ENCODE measurements at places on chromosomes 3 and 15. TPM values are rescaled to one million over a fixed set of nuclear protein-coding genes. Genes with fewer than 3 reads are reported as not detected.

DNA sequence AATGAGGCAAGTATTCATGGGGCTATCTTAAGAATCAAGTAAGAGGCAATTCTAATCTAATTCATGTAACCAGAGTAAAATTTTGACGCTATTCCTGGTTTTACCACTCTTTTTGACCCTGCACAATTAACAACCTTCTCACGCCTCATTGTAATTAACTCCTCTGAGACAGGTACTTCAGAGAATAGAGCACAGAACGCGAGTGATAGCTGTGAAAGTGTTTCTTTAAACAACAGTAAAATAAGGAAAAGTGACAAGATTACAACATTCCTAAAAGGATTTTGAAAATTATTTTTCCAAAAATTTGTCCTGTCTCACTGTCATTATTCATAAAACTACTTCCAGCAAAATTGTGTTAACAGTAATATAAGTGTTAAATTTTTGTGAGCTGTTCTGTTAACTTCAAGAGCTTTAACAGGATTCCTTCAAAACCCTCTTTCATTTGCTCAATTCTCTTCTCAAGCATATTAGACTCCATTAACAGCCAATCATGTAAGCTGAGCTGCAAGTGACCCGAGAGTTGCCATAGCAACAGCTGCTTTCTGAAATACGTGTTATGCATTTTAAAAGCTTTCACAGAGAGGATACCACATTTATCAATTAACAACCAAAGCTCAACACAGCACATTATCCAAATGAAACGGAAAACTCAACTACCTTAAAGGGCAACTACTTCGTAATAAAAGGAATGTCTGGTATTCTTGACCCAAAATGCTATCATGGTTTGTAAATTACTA lies 93.1 kb downstream of the STAG1 start:
- H3K27me3 ChIP-seq, result no peaks in the 10 kb centered on the region
- H3K36me3 ChIP-seq, result no peaks in the 10 kb centered on the region
- no peak for DNase-seq
- no peak overlapping the region for H3K4me3 ChIP-seq
- H3K27ac ChIP-seq, result no peak overlapping the region
- no peaks in the 10 kb centered on the region for H3K4me1 ChIP-seq

DNA sequence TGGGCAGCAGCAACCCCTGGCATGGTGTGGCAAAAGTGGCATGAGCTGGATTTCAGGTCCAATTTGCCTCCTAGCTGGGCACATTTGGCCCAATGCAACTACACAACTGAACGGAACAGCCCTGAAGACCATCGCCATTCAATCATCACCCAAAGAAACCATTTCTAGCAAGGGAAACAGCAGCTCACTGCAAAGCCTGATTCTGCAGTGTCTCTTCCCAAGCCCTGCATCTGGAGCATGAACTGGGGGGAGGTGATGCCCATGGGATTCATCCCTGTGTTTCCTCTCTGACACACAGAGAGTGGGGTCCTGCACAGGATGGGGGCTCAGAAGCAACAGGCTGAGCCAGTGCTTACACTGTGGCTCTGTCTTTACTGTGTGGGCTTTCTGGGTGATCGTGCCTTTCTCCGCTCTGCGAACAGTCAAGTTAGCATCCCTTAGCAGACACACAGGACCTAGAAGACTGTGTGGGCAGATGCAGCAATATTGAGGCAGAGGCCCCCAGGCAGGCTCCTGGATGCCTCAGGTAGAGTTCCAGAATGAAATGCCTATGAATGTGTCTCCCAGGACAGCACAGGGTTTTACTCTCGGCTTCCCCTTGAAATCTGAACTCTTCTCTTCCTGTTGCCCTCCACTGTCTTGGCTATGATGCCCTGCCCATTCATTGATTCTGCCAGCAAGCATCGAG lies 91.1 kb upstream of the ALDH1A3 start:
- no peak overlapping the region for H3K27ac ChIP-seq
- peak; percentile 8 for DNase-seq
- no peaks in the 10 kb centered on the region for H3K27me3 ChIP-seq

DNA sequence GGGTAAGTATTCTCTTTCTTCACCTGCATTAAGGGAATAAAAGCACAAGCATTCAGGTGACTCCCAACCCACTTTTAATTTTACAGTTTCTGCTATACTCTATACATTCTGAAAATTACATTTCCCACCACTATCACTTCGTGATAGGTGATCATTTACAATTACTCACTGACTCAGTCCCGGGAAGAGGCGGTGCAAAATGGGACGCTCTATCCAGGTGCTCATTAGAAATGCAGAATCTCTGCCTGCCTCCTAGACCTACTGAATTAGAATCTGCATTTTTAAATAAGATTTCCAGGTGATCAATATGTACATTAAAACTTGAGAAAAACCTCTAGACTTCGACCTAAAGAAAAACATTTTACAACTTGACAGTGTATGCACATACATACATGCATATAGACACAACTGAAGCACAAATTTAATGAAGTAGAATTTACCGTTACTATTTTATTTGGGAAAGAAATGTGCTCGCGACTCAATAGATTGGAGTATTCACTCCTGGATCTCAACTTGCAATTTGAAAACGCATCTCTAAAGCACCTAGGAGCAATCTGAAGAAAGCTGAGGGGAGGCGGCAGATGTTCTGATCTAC lies 598 bp upstream of the TGFBR2 start:
- peak overlapping the region; percentile 89 for H3K4me3 ChIP-seq
- H3K27ac ChIP-seq, result peak overlapping the region; percentile 99
- no peaks in the 10 kb centered on the region for H3K27me3 ChIP-seq
- no peak for DNase-seq
- no peaks in the 10 kb centered on the region for H3K36me3 ChIP-seq
- H3K4me1 ChIP-seq, result no peaks in the 10 kb centered on the region

DNA sequence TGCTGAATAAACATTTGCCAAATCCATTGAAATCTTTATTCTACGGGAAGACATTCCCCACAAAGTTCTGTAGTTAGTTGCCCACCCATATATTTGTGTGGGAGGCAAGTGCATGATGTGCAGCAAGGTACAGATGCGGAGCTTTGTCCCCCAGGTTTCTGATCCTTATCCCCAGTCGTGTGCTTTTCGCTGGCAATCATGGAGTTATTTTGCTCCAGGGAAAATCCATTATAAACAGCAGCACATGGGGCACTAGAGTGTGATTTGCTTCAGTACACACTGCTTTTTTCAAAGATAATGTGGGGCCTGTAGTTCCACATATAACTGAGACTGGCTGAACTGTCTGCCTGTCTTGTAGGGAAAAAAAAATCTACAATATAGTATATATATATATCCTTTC lies 132.1 kb downstream of the FEZF2 start:
- no peak overlapping the region for H3K27ac ChIP-seq
- DNase-seq, result no peak
- no peaks in the 10 kb centered on the region for H3K27me3 ChIP-seq
- no peaks in the 10 kb centered on the region for H3K36me3 ChIP-seq
- no peaks in the 10 kb centered on the region for H3K4me1 ChIP-seq

DNA sequence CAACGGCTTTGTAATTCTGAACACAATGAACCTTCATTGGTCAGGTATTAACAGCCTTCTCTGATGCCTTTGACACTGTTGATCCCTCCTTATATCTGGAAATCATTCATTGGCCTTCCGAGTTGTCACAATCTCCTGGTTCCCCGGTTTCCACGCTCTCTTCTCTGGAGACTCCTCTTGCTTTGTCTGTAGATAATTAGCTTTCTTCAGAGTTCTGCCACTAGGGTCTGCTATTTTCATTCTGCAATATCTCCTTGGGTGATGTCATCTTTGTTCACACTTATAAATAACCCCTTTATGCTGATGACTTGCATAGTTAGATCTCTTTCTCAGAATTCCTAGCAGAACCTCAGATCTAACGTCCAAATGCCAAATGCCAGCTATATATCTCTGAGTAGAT lies 583.8 kb upstream of the ZNF717 start:
- no peak for DNase-seq
- H3K27ac ChIP-seq, result no peak overlapping the region
- no peaks in the 10 kb centered on the region for H3K36me3 ChIP-seq
- no peaks in the 10 kb centered on the region for H3K4me1 ChIP-seq
- no peaks in the 10 kb centered on the region for H3K27me3 ChIP-seq

- H3K4me1 ChIP-seq, result no peaks in the 10 kb centered on the region
- DNase-seq, result no peak
- H3K4me3 ChIP-seq, result no peak overlapping the region
- no peak overlapping the region for H3K27ac ChIP-seq
These were observed 57.6 kb downstream of the TAFA4 start for GRCh38 chr3:68874551-68875348.

The P3H2 gene
- 14.6 TPM for total RNA-seq

The TTLL13 gene
- 1.2 TPM for total RNA-seq

The SERINC4 gene
- 0.21 TPM for total RNA-seq

The SLC2A2 gene
- 0.27 TPM for total RNA-seq

The SNTN gene
- 0.27 TPM for total RNA-seq
